Skin of body (tissue), 3 donors: ENCODE measurements at places on chromosomes 2 and 18. TPM values are rescaled to one million over a fixed set of nuclear protein-coding genes. Genes with fewer than 3 reads are reported as not detected.

DNA sequence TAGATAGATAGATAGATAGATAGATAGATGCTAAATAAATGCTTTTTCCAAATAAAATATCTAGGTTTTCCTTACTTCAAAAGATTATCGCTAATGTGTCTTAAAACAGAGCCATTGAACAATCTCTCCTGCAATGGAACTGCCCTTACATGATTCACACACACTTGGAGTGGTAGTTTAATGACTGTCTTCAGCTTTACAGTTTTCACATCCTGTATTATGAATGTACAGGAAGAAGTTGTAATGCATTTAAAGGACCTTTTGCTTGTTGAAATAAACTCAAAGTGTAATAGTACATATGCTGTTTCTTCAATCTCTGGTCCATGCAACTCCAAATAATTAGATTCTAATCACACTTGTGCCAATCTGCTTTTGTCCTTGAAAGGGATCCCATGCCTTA is 797.6 kb upstream of the CDH2 start:
- no peak for DNase-seq

DNA sequence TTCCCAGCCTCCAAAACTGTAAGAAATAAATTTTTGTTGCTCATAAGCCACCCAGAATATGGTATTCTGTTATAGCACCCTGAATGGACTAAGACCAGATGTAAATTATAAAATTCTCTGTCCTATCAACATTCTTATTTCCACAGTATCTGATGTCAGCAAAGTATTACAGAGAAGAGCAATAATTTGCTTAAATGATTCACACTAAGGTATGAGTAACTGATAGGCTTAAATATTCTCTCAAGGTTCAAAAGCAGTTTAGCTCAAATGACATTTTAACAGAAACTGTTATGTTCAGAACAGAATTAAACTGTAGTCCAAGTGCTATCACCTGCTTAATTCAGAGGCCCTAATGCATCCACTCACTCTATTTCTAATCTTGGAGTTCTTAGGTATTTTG is 12.8 kb downstream of the SESTD1 start:
- DNase-seq = no peak

DNA sequence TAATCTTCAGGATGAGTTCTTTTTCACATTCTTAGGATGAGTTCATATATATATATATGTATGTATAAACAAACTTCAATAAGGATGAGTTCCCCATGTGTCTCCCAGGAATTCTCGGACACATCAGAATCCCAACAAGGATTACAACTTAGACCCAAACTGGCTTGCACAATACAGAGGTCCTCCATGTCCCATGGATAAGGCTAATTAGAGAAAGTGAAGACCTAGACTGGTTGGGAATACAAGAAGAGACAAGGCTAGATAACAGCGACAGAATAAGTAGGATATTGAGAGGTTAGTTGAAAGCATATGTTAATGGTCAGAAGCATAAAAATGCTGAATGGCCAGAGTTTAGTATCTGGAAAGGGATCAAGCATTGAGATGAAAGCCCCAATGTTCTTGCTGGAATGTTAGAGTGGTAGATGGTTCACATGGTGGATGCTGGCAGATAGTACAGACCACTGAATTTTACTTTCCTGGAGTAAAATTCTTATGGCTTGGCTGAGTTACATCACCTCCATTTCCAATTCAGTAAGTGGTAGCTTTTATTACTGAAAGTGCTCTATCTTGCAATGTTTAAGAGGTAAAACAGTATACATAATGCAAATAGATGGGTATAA is 154.9 kb upstream of the EPHA4 start:
- DNase-seq = no peak

GRCh38 chr2:234139755-234140154 is 89.3 kb downstream of the SPP2 start:
- no peak for DNase-seq

DNA sequence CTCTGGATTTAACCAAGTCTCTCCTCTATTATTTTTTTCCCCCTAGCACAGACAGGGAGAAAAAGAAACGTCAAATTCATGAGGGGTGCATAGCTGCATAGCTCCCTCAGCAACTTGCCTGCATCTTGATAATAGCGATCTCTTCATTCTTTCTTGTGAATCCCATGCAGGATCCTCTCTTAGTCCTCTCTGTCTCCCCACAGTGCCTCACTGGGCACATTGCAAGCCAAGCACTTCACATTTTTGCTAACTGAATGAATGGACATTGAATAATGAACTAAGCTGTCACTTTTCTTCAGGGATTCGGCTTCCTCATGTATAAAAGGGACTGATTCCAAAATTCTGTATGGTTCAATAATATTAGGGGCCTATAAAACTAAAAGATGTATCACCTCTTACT is 2.9 kb upstream of the EPB41L3 start:
- DNase-seq = peak; percentile 57

- no peak for DNase-seq
These were observed 129.3 kb upstream of the CCDC150 start for GRCh38 chr2:196510246-196510645.

- no peak for DNase-seq
These were observed 393.1 kb upstream of the LYPD1 start for GRCh38 chr2:133062931-133063665.

DNA sequence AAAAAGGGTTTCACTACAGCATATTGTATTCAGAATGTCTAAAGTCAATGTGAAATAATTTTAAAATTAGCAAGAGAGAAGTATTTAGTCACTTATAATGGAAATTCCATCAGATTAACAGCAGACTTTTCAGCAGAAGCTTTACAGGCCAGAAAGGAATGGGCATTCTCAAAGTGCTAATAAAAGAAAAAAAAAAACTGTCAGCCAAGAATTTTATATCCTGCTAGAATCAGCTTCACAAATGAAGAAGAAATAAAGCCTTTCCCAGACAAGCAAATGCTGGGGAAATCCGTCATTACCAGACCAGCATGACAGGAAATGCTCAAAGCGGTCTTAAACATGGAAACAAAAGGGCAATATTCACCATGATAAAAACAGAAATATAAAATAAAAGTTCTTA is 18.8 kb downstream of the LMAN1 start:
- DNase-seq = no peak

DNA sequence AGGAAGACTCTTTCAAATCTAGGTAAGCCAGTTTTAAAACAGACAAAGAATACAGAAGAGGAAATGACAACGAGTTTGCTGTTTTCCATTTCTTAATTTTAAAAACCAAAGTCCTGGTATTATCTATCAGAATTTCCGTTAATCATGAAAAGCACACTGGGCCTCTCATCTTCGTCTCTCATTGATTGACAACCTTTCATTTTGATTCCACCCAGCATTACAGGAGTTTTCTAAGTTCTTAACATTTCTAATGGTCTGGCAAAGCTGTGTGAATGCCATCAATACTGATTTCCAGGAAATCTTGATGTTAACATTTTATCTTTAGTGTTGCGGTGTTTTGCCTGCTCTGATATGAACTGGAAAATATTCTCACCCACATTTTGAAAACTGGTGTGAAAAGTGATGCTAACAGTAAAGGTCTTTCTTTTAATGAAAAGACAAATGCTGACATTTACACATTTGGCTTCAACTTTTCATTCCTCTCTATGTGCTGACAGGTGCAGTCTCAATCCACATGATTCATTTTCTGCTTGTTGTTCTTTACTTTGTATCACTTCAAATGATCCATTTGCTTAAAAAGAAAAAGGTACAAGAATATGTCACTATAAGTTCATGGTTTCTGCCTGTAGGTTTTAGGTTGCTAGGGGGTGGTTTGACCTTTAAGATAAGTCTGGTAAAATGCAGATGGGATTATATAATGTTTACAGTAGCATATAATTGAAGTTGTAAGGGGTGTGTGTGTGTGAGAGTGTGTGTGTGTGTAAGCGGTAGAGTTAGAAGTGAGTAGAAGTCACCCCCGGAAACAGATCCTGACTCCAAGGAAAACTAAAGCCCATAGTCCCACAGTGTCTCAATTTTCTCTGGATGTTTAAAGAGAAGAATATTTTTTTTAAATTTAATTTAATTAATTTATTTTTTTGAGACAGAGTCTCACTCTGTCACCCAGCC is 29.5 kb downstream of the SCYGR8 start:
- DNase-seq = no peak

- DNase-seq = no peak
These were observed 147.0 kb upstream of the LHCGR start for GRCh38 chr2:48902521-48902920.

DNA sequence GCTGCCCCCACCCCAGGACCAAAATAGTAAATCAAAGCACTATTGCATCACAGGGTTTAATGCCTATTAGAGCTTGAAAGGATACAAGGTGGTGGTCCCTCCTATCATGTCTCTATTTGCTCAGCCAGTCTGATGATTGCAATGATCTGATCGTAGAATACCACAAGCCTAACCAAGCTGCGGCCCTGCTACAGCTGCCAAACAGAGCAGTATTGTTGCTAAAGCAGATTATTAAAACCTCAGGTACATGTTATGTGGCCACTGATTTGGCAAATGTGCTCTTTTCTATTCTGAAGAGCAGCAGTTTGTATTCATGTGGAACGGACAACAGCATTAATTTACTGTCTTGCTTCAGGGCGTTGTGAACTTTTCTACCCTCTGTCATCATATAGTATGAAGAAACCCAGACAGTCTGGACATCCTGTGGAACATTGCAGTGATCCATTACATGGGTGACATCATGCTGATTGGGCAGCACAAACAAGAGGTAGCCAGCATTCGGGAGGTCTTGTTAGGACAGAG is 8.4 kb upstream of the VAPA start:
- no peak for DNase-seq

- no peak for DNase-seq
These were observed 129.0 kb downstream of the LPIN1 start for GRCh38 chr2:11875481-11875880.

DNA sequence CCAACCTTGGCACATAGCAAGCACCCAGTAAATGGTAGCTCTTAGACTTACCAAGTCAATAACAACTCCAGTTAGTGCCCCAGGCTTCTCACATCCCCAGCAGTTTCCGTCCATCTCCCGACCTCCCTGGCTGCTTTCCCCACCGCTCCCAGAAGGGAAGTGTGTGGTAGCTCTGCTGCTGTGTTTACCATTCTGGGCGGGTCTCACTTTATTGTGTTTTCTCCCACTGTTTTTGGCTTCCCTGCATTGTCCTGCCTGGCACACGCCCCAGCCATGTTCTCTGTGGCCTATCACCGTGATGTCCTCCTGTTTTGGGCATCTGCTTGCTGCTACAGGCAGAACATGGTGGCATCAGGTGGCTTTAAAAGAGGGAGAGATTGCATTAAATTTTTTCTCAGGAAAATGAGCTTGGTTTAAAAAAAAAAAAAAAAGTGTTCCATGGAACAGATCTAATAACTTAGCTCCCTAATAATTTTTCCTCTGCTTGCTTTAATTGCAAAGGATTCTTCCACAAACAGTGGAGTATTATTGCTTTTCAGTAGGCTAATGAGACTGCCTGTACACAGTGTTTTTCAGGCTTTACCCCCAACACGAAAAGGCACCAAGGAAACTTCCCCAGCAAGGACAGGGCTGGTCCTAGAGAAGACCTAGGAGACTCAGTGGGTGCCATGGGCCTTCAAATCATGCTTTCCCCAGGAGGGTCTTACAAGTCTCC is 8.0 kb upstream of the COX7A2L start:
- no peak for DNase-seq

The OBSL1 gene
- total RNA-seq = 47.0 TPM

The TMEM247 gene
- not detected for total RNA-seq

The DSG1 gene
- total RNA-seq = 260 TPM

The CFC1 gene
- total RNA-seq = not detected
